ENCODE measurements at places on chromosomes 16 and 17.

DNA sequence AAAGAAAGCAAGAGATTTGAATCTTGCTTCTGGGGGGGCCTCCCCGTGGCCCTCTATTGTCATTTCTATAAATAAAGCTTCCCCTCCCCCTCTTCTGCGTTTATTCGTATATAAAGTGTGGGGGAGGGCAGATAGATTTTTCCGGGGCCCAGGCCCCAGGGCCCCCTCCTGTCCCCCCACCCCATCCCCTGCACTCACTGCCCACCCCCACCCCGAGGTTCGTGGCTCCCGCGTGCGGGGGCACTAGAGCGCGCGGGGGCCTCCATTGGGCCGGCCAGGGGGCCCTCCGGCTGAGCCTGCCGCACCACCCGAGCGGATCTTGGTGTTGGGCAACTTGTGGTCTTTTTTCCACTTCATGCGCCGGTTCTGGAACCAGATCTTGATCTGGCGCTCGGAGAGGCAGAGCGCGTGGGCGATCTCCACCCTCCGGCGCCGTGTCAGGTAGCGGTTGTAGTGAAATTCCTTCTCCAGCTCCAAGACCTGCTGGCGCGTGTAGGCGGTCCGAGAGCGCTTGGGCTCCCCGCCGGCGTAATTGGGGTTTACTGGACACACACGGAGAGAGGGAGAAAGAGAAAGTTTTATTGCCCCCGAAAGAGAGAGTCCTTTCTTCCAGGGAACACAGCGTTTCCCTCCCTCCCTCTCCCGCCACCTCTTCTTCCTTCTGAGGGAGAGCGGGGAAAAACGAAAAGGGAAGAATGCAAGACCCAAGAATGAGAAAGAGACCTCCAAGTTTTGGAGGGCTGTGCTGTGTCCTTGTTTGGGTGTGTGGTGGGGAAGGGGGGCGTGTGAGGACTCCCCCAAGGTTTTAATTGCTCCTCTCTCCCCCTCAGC, 1.5 kb downstream of the HOXB4 start:
- DNase-seq, result no peak

- DNase-seq, result no peak
Measured at GRCh38 chr16:4837733-4838501, 9.2 kb downstream of the GLYR1 start.

GRCh38 chr17:55348749-55349354, 72.8 kb downstream of the MMD start:
- DNase-seq, result no peak

DNA sequence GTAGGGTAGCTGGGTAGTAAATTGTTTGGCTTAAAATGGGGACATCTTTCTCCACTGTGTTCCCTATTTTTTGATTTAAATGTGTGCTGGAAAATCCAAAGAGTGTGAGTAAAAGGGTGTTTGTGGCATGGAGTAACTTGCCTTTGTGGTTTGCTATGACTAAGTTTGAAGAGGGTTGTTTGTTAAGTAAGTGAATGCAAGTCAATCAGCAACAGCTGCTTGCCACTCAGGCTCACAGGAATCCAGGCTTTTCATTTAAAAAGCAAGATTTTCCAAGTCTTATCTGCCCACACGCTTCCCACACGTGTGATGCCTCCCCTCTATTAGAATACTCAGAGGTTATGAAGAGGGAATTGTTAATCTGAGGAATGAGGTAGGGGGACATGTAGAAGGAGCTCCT, 847.7 kb upstream of the RBFOX1 start:
- DNase-seq, result no peak

DNA sequence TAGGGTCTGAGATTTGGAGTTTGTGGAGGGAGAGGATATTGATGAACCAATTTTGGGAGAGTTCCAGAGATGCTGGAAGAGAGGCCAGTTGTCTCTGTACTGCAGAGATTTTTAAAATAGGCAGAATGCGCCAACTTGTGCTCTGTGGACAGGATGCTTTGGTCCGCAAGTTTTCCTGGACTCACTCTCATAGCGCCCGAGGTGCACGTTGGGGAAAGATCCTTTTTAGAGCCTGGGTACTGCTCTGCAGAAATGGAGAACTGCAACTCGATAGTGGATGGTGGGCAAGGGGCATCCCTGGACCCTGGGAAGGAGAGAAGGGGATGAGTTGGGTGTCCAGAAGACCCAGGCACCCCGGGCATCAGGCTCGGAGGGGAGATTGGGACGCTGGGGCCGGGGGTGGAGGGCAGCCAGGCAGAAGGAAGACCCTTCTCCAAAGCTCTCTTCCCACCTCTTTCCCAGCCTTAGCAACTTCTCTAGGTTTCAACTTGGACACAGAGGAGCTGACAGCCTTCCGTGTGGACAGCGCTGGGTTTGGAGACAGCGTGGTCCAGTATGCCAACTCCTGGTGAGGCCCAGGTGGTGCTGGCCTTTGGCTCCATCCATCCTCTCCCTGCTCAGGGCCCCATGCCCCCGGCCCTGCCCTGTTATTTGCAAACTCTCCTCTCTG, 590 bp downstream of the ITGAX start:
- no peak for DNase-seq

- DNase-seq, result no peak
Measured at GRCh38 chr17:73316919-73317505, 5.2 kb upstream of the CDC42EP4 start.

DNA sequence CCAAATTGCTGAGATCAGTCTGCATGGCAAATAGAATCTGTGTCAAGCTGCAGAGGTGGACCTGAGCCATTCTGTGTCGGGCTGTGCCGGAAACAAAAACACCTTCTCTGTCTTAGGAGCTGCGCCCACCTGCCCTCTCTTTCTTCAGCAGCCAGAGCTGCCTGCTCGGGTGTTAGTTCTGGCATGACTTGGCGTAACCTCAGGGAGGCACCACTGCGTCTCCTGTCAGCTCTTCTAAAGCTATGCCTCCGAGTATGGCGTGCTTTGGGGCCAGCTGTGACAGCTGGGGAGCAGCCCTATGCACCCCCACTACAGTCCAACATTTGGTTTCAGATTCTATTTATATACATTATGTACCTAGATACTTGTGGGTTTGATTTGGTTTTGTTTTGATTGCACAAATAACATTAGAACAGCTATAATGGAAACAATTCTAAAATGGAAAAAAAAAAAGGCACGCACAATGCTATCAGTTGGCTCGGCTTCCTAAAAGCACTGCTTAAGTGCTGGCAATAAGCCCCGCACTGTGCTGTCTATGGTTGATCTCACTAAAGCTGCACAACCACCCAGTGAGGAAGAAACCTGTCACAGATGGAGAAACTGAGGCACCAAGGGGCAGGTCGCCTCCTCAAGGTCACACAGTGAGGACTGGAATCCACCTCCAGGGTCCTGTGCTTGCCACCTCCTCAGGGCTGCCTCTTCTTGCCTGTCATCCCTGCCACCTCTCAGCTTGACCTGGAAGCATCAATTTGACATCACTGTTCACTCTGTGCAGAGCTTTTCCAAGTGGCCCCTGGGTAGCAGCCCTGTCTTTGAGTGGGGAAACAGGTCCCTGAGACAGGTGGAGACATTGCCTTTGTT, 18.7 kb upstream of the ADGRG1 start:
- DNase-seq, result no peak

GRCh38 chr16:3992297-3993051, 112.0 kb upstream of the CREBBP start:
- no peak for DNase-seq

GRCh38 chr16:73047536-73048291, at the start of gene ZFHX3:
Gene ZFHX3, minus strand, starts transcription at chr16:73048128. Its CDS starts 87,983 bp downstream, at chr16:72960145.
- DNase-seq, result peak; percentile 59

DNA sequence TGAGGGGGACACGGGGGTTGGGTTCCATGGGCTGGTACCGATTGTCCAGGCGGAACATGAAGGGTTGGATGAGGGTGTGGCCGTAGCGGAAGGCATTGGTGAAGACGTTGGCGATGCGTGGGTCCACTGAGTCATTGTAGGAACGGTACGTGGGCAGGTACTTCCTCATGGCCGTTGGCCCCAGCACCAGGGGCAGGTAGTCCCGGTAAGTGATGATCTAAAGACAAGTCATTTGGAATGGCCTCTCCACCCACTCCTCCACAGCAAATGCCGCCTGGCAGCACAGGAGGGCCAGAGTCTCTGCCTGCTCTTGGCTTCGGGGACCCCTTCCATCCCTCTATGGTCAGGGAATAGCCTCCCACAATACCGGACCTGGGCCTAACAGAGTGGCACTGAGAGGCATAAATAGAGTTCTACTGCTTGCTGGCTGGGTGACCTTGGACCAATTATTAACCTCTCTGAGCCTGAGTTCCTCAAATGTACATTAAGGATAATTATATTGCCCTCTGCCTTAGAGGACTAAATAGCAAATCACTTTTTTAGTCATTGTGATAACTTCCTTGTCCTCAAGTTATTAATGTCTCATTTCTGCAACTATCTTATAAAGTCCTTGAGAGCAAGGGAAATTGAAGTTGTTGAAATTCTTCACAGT, 7.2 kb downstream of the MPO start:
- no peak for DNase-seq

DNA sequence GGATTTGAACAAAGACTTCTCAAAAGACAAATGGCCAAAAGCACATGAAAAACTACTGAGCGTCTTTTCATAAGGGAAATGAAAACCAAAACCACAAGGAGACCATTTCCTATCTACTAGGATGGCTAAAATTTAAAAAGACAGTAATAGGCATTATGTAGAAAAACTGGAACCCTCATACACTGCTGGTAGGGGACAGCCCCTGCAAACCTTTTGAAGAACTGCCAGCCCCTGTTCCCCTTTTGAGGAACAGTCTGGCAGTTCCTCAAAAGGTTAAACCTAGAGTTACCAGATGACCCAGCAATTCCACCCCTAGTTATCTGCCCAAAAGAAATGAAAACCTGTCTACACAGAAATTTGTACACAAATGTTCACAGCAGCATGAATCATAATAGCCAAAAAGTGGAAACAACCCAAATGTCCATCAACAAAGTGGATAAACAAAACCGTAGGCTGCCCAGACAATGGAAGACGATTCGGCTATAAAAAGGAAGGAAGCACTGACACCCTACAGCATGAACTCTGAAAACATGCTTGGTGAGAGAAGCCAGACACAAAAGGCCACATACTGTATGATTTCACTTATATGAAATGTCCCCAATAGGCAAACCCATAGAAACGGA, 22.9 kb downstream of the CDIP1 start:
- DNase-seq, result no peak

DNA sequence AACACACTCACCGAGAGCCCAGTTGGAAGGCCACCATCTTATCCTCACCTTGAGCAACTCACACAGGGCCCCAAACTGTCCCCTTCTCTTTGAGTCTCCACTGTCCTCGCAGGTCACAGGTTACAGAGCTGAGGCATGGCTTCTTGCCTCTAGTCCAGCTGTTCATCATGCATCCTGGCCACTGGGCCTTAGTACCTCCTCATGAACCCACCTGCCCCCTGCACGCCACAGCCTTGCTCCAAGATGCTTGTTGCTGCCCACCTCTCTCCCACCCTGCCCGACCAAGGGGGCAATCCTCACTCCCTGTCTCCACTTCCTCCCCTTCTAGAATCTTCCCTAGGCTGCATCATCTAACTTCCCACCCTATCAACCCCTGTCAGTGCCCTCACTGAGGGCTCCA, 17.1 kb downstream of the CDH5 start:
- DNase-seq, result no peak

GRCh38 chr16:73730481-73731090, 566.0 kb upstream of the PSMD7 start:
- DNase-seq, result no peak

GRCh38 chr16:64412578-64413280, 709.1 kb downstream of the CDH11 start:
- no peak for DNase-seq

GRCh38 chr16:48383877-48384519, 1.2 kb downstream of the SIAH1 start:
- DNase-seq, result peak; percentile 44

DNA sequence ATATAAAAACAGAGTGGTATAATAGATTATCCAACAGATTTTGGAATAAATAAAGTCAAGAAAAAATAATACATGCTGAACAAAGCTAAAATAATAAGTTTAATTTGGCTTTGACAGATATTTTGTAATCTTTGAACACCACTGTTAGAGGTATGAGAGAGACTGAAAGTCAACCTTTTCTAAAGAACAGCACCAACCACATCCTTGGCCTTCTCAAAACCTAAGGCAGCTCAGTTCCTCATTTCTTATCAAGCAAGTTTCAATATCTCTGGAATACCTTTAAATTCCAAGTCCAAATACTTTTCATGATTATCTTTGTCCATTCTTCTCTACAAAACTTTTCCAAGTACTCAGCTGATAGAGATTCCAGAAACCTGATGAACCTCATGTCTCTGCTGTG, 1603.8 kb downstream of the CDH8 start:
- DNase-seq, result no peak

GRCh38 chr17:20262226-20263114, 204.9 kb downstream of the LGALS9B start:
- no peak for DNase-seq

DNA sequence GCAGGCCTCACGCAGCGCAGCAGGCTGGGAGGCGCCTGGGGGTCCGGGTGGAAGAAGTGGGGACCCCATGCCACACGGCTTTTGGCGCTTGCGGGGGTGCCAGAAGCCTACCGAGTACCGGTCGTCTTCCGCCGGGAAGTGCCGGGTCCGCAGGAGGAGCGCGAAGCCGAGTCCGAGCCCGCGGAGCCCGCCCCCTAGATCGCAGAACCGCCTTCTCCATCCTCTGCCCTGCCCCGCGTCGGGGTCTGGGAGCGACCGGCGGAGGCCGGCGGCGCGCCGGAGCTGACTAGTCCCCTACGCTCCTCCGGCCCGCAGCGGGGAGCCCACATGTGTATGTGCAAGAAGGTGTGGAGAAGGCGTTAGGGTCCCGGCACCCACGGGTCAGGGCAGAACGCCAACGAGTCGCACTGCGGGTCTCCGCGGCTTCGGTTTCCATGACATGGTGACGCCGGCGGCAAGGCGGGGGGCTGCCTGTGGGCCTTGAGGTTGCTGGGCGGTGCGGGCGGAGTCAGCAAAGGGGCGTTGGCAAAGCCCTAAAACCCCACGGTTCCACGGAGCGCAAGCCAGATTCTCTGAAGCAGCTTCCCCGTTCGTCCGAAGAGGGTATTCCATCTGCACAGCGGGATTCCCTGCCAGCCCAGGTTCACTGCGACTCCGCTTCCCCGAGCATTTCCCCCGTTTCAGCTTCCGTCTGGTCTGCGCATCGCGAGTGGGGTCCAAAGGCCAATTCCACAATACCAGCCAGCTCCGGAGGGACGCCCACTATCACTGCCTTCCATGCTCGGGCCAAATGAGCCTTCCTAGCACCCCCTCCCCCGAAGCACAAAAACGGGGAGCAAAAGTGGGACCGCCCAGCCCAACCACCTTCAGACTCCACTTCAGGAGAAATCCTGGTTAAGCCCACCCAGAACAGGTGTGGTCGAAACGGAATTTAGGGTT, 2.3 kb upstream of the LHX1 start:
- no peak for DNase-seq

Data from PC-9 (cell line).